ENCODE measurements at places on chromosomes 2 and 18. TPM values are rescaled to one million over a fixed set of nuclear protein-coding genes. Genes with fewer than 3 reads are reported as not detected.

DNA sequence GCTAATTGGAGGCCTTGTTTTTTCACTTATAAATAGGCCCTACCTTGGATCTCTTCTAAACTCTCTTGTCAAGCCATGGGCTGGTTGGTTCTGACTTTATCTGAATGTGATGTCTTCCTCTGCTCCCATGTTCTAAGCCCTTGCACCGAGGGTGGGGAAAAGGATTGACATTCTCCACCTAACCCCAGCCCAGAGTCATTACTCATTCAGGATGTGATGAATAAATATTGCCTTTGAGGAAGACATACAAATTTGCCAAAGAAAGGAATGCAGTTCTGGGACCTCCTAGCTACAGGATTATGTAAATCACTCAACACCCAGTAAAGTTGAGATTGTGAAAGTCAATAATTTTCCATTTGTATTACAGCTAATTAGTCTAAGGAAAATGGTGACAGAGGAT, 142.1 kb upstream of the LYPD6 start:
- DNase-seq: no peak

DNA sequence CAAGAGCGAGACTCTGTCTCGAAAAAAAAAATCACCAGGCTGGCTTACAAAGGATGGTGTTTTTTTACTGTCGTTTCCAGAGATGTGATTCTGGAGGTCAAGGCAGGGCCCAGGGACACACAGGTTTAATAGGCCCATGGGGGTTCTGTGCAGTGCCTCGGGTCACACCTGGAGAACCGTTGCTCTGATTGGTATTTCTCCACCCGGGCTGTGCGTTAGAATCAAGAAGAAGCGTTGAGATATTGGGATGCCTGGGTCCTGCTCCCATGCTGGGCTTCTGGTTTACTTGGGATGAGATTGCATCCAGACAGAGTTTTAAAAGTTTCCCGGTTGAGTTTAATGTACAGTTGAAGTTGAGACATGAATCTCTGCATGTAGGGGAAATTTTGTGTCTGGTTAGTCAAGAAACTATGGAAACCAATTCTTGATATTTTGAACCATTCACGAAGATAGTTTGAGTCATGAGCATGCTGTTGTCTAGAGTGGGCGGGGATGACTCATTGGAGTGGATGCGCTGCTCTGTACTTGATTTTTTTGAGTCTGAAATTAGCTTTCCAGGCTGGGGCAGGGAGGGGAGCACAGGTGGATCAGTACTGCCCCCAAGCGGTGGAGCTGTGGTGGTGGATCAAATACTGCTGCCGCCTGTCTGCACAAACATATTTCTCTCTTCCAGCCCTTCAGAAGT, 50.1 kb downstream of the GREB1 start:
- peak; percentile 82 for DNase-seq

- DNase-seq: no peak
Measured at GRCh38 chr2:12675352-12675795, 41.4 kb upstream of the TRIB2 start.

DNA sequence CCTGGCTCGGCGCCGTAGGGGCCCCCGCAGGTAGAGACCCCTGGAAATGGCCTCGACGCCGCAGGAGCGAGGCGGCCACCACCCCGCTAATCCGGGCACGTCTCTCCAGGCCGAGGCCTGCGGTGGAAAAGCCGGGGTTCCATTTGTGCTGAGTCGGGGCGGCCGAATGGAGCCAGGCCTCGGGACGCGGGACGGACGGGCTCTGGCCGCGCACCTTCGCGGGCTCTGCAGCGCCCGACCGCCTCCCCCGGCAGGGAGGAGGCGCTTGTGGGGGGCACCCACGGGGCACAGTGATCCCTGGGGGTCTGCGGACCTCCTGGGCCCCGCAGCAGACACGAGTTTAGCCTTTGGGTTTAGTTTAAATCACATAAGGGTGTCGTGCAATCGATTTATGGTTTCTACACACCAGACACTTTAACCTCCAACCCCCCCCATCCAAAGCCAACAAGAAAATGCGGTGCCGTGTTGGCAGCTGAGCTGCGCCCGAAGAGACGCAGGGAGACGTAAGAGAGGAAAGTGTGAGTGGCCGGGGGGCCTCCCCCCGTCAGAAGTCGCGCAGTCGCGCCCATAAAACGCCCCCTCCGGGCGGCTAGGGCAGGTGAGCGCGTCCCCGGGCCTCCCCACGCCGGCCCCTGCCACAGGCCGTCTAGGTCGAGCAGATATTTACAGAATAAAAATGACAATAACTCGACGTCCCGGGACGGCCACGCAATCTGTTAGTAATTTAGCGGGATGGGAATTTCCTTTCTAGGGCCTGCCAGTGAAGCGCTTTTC, 1.0 kb upstream of the NFATC1 start:
- no peak for DNase-seq

DNA sequence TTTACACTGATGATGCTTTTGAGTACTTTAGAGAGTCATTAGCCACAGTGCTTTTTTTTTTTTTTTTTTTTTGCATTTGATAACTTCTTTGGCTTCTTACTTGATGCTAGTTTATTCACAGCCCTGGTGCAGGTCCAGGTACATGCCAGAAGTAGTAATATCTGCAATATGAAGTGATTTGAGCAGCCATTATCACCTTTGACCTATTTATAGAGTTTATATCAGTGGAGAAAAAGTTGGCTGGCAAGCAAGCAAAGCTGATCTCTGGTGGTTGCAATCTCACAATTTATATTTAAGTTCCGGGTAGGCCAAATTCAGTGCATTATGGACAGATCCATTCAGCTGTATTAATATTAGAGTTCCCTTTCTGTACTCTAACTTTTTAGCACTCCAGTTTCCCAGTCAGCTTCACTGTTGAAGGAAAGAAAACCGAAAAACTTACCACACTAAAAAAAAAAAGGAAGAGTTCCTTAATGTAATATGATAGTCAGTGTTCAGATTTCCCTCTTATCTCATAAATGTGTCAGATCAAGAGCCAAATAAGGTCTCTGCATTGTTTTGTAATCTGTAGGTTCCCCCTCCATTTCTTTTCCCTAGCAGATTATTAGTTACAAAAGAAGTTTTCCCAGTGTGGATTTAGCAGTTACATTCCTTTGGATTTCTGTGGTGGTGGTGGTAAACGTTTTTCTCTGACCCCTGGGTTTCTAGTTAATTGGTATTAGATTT, 78.6 kb downstream of the HAUS1 start:
- DNase-seq: no peak

- DNase-seq: no peak
Measured at GRCh38 chr18:46641917-46642316, 15.1 kb downstream of the LOXHD1 start.

- DNase-seq: no peak
Measured at GRCh38 chr2:134718817-134719814, at the start of gene TMEM163. TSS of gene TMEM163 (minus strand) at chr2:134719000.

GRCh38 chr2:137676346-137676745, 287.9 kb upstream of the HNMT start:
- no peak for DNase-seq

DNA sequence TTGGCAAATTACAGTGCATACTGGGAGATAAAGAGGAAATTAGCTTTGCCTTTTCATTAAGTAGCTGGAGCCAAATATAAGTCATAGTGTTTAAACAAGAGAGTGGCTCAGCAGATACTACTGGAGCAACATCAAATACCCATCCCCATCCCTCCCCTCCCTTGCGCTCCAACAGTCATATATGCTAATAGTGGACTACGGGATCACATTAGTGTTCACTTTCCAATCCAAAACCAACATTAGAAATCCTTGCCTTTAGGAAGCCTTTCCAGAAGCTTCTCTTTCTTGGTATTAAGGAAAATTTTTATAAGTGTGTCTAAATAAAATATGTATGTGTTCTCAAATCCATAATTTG, 1669.3 kb downstream of the SUCLG1 start:
- DNase-seq: no peak

DNA sequence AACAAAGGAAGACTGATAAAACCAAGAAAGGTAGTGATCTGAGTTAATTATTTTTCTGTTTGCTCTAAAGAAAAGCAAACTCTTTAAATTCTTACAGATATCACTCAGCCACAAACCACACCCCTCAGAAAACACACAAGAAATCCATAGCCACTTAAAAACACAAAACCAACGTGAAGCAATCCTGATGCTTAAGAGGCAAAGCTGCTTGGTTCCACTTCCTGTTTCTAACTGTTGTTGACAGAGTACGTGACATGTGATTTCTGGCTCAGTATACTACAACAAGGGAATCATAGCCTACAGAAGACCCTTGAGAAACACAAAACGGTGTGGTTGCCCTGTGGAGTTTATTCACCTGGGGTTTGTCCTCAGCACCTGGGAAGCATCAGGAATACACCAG, 240.9 kb upstream of the APCDD1 start:
- DNase-seq: no peak

GRCh38 chr18:44896846-44897245, 216.2 kb downstream of the SETBP1 start:
- no peak for DNase-seq

Gene IL18R1
- not detected for polyA plus RNA-seq

Gene DSC3
- not detected for polyA plus RNA-seq

Gene COLEC11
- polyA plus RNA-seq: 0.15 TPM

Gene HADHB
- 144 TPM for polyA plus RNA-seq

Gene PTPN2
- polyA plus RNA-seq: 14.5 TPM
